ENCODE measurements at places on chromosomes 2 and 18. TPM values are rescaled to one million over a fixed set of nuclear protein-coding genes. Genes with fewer than 3 reads are reported as not detected.

The POTEC gene
- total RNA-seq: not detected

The SIGLEC15 gene
- total RNA-seq: 9.4 TPM

The BUB1 gene
- 85.9 TPM for total RNA-seq

The SLC11A1 gene
- total RNA-seq: 0.22 TPM

The GALNT3 gene
- 28.7 TPM for total RNA-seq

The ACMSD gene
- total RNA-seq: 0.29 TPM

The TTN gene
- total RNA-seq: 0.12 TPM

The ADRA2B gene
- 0.29 TPM for total RNA-seq

The ANKRD29 gene
- total RNA-seq: 1.2 TPM

The MSH2 gene
- 46.2 TPM for total RNA-seq

The LONRF2 gene
- total RNA-seq: 0.43 TPM

The CPLX4 gene
- total RNA-seq: not detected

The LRP1B gene
- 0.12 TPM for total RNA-seq

The RRM2 gene
- 214 TPM for total RNA-seq

The SLC9A4 gene
- 0.40 TPM for total RNA-seq

The CCDC150 gene
- 5.7 TPM for total RNA-seq

The FASTKD1 gene
- total RNA-seq: 15.3 TPM

The TTC27 gene
- 17.9 TPM for total RNA-seq

The TCF23 gene
- total RNA-seq: not detected

The TDRD15 gene
- not detected for total RNA-seq

The TEX44 gene
- total RNA-seq: not detected

The C1QL2 gene
- total RNA-seq: not detected

The TBC1D8 gene
- 10.2 TPM for total RNA-seq

The ALK gene
- total RNA-seq: not detected

The CYP1B1 gene
- 17.5 TPM for total RNA-seq

The TMEM18 gene
- total RNA-seq: 39.4 TPM

The COL4A3 gene
- total RNA-seq: under 0.01 TPM

The DTYMK gene
- 102 TPM for total RNA-seq

The CCBE1 gene
- 3.3 TPM for total RNA-seq

The ACADL gene
- 0.51 TPM for total RNA-seq

The LAPTM4A gene
- 127 TPM for total RNA-seq

The AFF3 gene
- total RNA-seq: 0.35 TPM

The KYNU gene
- 2.0 TPM for total RNA-seq

The PDCD1 gene
- 0.92 TPM for total RNA-seq

The DOK6 gene
- total RNA-seq: 0.06 TPM

The CHRNG gene
- not detected for total RNA-seq

The COL4A4 gene
- total RNA-seq: 5.2 TPM

The GLB1L gene
- 11.0 TPM for total RNA-seq

The DNER gene
- total RNA-seq: 2.7 TPM

The CNDP1 gene
- not detected for total RNA-seq

The KIAA2012 gene
- not detected for total RNA-seq

The BMP10 gene
- total RNA-seq: not detected

The CDCA7 gene
- 55.4 TPM for total RNA-seq

The UBE2E3 gene
- total RNA-seq: 70.1 TPM
